Stimulated activated naive CD4-positive, alpha-beta T cell (primary cell): ENCODE measurements at places on chromosomes 1 and 21.

DNA sequence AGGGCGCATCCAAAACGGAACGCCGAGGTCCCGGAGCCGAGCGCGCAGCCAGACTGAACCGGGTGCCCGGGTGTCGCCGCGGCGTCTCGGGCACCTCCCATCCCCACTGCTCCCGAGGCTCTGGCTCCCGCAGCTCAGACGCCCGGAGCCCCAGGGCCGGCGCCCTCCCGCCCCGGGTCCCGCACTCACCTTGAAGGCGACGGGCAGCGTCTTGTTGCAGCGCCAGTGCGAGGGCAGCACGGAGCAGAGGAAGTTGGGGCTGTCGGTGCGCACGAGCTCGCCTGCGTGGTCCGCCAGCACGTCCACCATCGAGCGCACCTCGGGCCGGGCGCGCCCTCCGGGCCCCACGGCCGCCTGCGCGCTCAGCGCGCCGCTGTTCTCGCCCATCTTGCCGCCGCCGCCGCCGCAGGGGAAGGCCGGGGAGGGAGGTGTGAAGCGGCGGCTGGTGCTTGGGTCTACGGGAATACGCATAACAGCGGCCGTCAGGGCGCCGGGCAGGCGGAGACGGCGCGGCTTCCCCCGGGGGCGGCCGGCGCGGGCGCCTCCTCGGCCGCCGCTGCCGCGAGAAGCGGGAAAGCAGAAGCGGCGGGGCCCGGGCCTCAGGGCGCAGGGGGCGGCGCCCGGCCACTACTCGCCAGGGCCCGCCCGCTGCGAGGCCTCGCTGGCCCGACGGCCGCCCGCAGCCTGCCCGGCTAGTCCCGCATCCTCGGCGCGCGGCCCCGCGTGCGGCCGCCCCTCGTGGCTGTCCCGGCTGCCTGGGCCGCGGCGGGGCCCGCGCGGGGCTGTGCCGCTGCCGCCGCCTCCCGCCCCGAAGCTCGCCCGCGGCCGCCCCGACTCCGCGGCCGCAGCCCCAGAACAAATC lies 447 bp downstream of the RUNX3 start:
- DNase-seq: peak; percentile 68

- DNase-seq: no peak
Measured at GRCh38 chr1:30645807-30646206, 77.6 kb downstream of the MATN1 start.

DNA sequence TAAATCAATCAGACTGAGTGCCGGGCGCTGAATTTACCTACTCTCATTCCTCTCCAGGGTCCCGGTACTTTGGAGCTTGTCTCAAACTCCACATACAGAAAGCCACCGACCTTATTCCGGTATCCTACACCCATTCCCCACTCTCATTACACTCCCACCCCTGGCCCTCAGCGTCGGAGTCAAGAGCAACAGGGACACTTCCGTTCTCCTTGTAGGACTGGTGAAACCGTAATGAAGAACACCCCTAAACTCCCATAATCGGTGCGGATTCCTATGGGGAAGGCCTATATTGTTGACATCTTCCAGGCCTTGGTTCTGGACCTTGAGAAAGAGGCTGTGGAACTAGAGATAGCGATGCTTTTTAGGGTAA lies 798 bp downstream of the ZBED6 start:
- peak; percentile 31 for DNase-seq

DNA sequence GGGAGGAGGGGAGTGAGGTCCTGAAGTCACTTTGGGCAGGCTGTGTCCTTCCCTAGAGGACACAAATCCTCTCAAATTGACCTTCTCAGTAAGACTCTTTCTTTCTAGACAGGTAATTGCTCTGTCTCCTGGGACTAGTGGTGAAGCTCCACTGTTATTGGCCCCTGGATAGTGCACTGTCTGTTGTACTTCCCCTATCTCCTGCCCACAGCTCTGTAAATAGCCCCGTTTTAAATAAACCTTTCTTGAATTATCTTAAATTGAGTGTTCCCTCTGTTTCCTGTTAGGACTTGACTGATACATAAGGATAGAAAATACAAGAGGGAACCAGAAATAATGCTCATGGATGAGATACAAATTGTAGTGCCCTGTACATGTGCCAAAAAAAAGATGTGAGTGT lies 229.5 kb upstream of the USP24 start:
- DNase-seq: no peak

DNA sequence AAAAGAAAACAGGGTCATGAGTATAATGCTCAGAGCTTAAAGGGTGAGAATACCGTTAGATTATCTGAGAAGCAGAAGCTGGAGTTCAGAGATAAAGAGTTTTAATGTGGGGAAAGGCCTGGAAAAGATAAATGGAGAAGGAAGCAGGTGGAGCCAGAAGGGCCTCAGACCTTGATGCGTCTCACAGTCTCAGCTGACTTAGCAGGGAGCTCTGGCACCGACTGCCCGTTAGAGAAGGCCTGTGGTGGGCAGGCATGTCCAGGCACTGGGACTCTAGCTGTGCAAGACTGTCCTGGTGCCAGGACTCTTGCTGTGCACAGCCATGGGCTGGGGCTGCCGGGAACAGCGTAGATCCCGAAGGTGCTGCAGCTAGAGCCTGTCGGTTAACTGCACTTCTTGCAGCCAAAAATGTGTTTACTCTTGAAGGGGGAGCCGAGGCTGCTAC lies 3.8 kb upstream of the SLAMF9 start:
- DNase-seq: no peak

DNA sequence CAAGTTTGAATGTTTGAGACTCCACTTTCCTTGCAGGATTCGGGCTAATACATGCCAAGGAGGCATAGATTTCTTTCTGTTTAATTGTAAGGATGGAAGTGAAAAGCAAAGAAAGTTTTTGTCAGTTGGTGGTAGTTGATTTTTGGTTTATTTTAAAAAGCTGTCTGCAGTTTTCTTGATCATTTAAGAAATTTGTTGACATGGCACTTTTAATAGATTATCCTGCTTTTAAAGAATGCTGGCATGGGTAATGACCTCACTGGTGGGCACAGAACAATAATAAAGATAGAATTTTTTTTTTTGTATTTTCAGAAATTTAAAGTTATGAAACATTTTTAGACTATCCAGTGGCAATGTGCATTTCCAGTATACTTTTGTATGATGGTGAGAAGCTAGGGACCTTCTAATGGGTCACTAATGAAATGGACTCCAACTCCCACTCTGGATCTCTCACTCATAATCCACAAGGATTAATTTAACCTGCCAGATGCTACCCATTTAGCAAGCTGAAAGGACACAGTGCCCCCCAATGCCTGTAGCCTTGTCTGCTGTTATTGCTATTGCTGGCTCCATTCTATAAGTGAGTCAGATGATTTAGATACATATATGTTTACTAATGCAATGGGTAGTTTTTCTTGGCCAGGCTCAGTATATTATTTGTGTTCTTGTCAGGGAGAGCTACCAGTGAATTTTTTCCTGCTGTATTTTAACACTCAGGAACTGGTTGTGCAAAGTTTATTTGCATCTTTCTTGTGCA lies 190.2 kb upstream of the SGIP1 start:
- no peak for DNase-seq

GRCh38 chr21:38284216-38284615 lies 27.4 kb downstream of the KCNJ15 start:
- no peak for DNase-seq

GRCh38 chr21:19244502-19245187 lies 841.1 kb upstream of the TMPRSS15 start:
- DNase-seq: no peak

DNA sequence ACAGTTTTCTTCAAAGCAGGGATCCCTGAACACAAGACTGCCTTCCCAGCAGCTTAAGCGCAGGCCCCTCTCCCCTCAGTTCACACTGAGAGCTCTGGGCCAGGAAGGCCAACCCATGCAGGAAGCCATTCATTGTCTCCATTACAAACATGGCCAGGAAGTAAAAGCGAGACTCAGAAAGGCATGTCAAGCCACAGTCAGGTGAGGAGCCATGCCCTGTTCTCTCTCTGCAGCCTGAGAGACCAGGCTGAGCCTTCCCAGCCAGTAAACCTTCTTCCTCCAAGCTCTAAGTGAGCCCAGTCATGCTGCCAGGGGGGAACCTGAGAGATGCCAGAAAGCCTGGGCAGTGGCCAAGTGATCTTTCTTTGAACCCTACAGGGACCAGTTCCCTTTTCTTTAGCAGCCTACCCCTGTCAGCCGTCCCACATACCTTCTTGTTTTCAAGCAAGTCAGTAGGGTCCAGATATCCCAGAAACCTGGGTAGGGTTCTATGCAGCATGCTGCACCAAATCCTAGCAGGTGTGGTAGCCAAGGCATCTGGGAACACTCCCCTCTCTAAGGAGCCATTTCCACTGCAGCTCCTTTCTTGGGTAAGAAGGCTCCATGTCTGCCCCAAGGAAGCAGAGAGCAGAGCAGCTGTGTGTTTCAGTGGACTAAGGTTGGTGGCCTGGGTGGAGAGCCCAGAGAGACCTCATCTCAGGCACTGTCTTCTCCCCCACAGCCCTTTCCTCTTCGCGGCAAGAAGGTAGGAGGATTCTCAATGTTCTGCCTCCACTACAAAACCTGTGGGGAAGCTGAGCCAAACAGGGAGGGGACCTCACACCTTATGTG lies 977 bp downstream of the TRAF3IP3 start:
- peak; percentile 19 for DNase-seq

DNA sequence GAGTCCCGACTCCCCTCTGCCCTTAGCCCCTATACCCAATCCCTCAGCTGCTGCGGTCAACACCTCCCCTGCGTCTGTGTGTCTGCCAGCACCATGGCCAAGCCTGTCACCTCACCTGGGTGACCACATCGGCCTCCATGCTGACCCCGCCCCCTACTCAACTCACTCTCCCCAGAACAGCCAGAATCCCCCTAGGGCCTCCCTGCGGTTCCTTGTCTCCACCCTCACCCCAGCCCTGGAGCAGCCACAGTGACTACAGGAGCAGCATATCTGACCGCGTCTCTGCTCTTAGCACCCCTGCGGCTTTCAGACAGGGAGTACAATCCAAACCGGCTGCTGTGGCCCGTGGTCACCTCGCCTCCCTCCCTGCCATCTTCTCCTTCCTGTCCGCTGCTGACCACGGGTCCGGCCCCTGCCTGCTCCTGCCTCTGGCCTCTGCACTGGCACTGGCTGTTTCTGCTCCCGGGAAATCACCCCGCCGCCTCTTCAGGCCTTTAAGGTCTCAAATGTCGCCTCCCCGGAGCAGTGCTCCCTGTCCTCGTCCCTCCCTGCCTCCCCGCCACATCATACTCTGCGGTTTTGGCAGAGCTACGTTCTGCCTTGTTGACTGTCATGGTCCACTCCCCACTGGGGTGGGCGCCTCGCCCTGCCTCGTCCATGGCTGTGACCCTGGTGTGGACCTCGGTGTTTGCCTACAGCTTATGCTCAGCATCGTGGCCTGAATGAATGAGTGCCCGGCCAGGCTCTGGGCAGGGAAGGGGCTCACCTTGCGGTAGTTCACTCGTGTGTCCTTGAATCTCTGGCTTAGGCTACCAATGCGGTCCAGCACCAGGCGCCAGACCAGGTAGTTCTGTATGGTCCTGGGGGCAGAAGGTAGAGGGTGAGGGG lies 11.1 kb downstream of the PRXL2B start:
- DNase-seq: no peak

- no peak for DNase-seq
Measured at GRCh38 chr1:173149887-173150286, 57.2 kb downstream of the TNFSF4 start.

DNA sequence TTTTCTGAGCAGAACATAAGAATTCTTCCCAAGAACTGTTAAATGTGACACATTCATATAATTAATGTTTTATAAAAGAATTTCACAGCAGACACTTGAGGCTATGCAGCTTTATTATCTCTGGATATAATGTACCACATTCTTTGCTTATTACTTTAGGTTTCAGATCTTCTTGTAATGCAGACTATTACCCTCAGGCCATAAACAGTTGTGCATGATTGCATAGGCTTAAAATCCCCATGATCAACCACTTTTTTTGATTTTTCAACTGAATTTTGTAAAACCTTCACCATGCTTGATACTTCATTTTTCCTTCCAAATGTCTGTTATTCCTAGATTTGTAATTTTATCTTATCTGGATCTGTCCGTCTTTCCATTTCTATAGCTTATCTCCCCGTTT lies 1355.7 kb downstream of the BRINP3 start:
- DNase-seq: no peak

DNA sequence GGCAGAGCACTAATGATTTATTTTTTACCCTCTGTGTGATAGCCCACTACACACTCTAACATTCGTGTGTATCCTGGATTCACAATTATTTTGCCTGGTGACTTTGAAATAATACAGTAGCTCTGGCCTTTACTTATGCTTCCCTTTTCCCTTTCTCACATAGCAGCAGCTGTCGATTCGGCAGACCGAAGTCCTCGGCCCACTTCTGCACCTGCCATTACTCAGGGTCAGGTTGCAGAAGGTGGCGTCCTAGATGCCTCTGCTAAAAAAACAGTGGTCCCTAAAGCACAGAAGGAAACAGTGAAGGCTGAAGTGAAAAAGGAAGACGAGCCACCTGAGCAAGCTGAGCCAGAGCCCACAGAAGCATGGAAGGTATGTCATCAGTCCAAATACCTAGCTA lies 70.8 kb downstream of the TMEM200B start:
- no peak for DNase-seq

GRCh38 chr1:117919376-117919775 lies 10.0 kb downstream of the GDAP2 start:
- no peak for DNase-seq

DNA sequence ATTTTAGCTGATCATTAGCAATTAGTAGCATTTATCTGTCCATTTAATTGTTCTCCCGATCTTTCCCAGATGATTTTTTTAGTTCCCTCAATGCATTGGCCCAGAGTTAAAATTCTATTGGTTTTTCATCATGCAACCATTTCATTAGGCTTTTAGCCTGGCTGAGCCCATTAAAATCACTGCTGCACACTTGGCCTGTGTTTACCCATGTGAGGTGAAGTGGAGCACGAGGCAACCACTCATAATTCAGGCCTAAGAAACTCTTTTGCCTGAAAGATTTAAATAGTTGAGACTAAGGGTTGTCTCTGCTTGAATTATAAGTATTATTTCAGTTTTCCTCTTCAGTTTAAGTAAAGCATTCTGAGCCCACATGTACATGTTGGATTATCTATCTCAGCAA lies 889.0 kb upstream of the ADGRL4 start:
- DNase-seq: no peak

DNA sequence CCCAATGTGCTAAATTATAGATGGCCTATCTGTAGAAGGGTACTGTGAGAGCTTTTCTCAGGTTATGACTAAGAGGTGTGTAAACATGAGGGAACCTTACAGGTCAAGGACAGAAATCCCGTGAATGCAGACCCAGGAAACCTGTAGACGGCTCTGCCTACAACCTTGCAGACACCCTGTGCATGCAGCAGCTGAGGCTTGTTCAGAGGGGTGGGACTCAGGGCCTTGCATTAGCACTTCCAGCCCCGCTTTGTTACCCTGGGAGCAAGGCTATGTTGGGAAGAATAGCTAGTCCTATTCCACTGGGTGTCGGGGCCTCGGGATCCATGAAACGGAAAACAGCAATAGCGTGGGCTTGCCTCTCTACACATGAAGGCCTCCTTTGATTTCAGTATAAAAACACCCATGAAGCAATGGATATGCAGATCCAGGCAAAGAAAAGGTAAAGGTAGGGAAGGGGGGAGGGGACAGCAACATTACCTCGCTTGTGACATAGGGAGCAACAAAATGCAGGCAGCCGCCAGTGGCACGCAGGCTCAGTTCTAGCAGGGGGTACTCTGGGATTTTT lies 9.5 kb upstream of the NDUFS5 start:
- DNase-seq: no peak
